ENCODE measurements at places on chromosomes 5 and 9. TPM values are rescaled to one million over a fixed set of nuclear protein-coding genes. Genes with fewer than 3 reads are reported as not detected.

The CRHBP gene
- not detected for total RNA-seq

The IL13 gene
- not detected for total RNA-seq

The DMRT3 gene
- total RNA-seq = not detected

The WDR38 gene
- total RNA-seq = not detected

The KDM3B gene
- total RNA-seq = 49.0 TPM

The LCN15 gene
- total RNA-seq = not detected

The TAF11L5 gene
- total RNA-seq = not detected

The QRFP gene
- not detected for total RNA-seq

DNA sequence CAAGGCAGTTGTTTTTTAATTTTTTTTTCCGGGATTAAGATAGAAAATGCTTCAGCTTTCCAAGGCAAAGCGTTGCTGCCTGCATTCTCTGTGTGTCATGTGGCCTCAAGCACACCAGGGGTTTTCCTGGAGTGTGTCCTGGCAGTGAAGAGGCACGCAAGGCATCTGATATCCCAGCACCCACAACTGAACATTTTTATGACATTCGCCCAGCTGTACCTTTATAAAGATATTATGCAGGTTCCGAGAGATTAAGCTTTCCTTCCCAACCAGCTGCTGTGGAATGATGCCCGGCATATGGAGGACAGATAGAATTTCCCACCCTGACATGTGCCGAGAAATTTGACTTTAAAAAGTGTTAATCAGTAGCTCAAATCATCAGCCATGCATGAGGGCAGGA lies 205.6 kb downstream of the GADD45G start:
- no peak for DNase-seq

DNA sequence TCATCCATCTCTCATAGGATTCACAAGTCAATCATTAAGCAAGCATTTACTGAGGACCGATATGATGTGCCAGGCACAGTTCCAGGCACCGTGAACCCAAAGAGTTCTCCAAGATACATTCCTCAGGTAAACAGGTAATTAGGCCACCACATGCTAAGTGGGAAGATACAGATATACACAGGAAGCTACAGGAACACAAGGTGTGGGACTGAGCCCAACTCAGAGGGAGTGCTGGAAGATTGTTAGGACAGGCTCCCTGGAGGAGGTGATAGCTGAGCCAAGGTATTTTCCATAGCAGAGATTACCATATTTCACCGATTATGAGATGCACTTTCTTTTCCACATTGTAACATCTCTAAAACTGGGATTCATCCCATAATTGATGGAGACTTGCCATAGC lies 31.4 kb upstream of the RAI14 start:
- DNase-seq = no peak

- DNase-seq = peak; percentile 75
These were observed 190.6 kb downstream of the MAT2B start for GRCh38 chr5:163695830-163696578.

GRCh38 chr9:132461281-132461896 lies 51.4 kb downstream of the CFAP77 start:
- no peak for DNase-seq

- DNase-seq = no peak
These were observed 72.8 kb downstream of the NUP214 start for GRCh38 chr9:131198041-131198715.

DNA sequence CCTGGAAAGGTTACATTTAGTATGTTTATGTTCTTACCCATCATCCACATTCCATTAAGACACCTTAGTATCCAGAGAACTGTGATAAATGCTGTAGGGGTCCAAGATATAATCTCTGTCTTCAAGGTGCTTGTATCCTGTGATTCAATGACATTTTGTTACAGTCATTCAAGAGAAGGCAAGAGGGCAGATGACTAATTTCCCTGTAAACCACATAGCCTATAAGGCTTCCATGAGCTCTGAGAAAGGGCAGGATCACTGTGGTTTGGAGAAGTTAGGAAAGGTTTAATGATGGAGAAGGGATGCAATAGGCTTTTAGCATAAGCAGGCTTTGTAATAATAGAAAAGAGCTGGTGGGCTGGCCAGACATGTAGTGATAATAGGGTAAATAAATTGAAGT lies 40.0 kb downstream of the PAPPA start:
- DNase-seq = peak; percentile 51

GRCh38 chr5:90017239-90017638 lies 392.3 kb downstream of the CETN3 start:
- DNase-seq = no peak

GRCh38 chr9:86788456-86788855 lies 158.8 kb downstream of the GAS1 start:
- DNase-seq = peak; percentile 72

- peak; percentile 43 for DNase-seq
These were observed 185.6 kb downstream of the SNX18 start for GRCh38 chr5:54703133-54703532.

GRCh38 chr9:137619240-137620047 lies 639 bp downstream of the EHMT1 start:
- no peak for DNase-seq

GRCh38 chr5:173515526-173515925 lies 100.9 kb downstream of the BOD1 start:
- peak; percentile 21 for DNase-seq

DNA sequence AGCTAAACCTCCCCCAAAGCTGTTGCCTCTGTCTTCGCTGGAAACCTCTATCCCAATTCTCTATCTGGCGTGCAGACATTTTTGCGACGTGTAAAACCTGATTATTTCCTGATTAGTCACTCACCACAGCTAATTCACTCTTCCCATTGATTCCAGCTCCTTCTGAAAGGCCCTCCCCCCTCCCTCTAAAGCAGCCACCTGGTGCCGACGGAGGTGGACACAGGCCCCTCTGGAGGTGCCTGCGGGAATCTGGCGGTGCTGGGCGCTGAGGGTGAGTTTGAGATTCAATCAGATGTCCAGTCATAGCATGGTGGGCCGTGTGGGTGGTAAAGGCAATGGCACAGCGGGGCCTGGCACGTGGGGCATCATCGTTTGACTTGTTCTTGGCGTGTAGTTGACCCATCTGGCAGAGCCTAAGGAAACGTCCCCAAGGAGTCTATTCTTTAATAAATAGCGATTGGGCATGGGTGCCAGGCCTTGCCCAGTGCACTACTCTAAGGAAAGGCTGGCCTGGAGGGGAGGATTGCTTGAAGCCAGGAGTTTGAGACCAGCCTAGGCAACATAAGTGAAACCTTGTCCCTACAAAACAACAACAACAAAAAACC lies 271.1 kb upstream of the MVB12B start:
- DNase-seq = no peak

Measured in H4 (cell line).